Neural progenitor cell (in vitro differentiated cells): ENCODE measurements at places on chromosomes 13 and 19.

DNA sequence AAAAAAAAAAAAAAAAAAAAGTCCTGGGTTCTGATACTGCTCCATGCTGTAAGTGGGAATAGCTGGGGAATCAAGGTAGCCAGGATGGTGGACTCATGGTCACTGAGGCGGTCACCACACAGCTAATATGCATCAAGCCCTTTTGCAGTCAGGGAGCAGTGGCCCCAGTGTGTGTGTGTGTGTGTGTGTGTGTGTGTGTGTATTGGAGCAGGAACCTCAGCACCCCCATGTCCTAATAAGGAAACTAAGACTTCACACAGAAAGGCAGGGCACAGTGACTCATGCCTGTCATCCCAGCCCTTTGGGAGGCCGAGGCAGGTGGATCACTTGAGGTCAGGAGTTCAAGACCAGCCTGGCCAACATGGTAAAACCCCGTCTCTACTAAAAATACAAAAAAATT lies 12.0 kb downstream of the B3GNT3 start:
- no peak for DNase-seq

DNA sequence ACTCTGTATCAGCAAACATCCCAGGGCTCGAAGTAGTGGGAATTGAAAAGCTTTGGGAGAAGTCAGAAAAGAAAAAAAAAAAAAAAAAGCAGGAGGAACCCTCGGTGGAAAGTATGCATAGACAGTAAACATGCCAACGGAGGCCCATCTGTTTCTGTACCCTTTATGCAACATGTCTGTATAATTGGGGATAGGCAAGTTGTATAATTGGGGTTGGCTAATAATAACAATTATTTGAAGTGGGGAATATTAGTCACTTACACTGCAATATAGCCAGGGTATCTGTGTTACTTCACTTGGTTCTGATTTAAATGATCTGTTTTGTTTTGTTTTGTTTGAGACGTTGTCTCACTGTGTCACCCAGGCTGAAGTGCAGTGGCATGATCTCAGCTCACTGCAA lies 12.1 kb upstream of the IGFL4 start:
- no peak for DNase-seq

- DNase-seq = no peak
Observed at GRCh38 chr13:66780814-66781213, 449.3 kb downstream of the PCDH9 start.

DNA sequence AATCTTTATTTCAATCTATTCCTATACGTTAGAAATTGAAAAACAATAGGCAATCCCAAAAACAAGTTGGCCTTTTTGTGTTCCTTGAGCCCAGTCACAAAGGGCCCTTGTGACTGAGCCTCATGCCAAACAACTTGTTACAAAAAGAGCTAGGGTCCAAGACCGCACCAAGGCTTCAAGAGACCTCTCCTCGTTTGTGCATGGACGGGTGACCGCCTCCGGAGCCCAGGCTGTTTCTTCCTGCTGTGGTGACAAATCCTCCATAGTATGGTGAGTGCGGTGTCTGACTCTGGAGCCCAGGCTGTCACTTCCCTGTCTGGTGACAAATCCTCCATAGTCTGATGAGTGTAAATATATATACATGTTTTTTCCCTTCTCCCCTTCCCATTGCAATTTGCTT lies 63.7 kb downstream of the ZNF93 start:
- DNase-seq = no peak

GRCh38 chr19:49889687-49890348 lies 6.9 kb downstream of the IL4I1 start:
- peak; percentile 91 for DNase-seq

- DNase-seq = no peak
Observed at GRCh38 chr13:28128926-28129325, 9.4 kb upstream of the PAN3 start.

- no peak for DNase-seq
Observed at GRCh38 chr13:51283371-51283770, 56.1 kb upstream of the SERPINE3 start.

DNA sequence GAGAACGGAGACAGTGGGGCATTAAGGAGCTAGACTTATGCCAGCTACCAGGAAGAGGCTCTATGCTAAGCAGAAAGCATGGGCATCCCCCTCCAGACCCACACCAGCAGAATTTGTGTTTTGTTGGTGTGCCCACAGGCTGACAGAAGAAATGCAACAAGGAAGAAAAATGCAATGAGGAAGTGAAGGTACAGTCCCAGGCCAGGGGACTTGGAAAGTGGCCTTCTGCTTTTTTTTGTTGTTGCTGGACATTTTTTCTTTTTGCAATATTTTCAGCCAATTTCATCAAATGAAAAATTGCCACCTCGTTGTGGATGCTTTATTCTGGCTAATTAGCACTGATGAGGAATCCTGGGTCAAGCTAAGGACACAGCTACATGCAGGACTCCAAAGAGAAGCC lies 167.7 kb downstream of the TSHZ3 start:
- no peak for DNase-seq

- DNase-seq = no peak
Observed at GRCh38 chr13:25731536-25731935, 320.3 kb downstream of the SHISA2 start.

DNA sequence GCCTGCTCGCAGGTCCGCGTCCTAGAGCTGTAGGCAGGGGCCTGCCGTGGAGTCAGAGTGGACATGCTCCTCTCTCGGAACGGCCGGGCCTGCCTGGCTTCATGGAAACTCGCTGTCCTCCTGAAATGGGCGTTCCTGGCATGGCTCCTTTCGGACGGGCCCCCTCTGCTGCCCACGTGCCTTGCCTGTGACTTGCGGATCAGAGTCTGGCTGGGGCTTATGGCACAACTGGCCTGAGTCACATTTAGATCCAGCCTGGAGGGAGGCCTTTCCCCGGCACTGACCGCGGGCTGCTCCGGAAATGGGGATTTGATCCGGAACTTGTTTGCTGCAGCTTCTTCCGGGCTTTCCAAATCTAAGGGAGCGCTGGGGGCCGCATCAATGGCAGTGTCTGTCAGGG lies 28.1 kb downstream of the THSD1 start:
- DNase-seq = no peak

- peak; percentile 67 for DNase-seq
Observed at GRCh38 chr19:18167975-18168645, 5.5 kb upstream of the IFI30 start.

GRCh38 chr19:31015778-31016177 lies 333.5 kb downstream of the TSHZ3 start:
- no peak for DNase-seq

GRCh38 chr13:31045286-31046081 lies 113.0 kb downstream of the TEX26 start:
- DNase-seq = no peak

DNA sequence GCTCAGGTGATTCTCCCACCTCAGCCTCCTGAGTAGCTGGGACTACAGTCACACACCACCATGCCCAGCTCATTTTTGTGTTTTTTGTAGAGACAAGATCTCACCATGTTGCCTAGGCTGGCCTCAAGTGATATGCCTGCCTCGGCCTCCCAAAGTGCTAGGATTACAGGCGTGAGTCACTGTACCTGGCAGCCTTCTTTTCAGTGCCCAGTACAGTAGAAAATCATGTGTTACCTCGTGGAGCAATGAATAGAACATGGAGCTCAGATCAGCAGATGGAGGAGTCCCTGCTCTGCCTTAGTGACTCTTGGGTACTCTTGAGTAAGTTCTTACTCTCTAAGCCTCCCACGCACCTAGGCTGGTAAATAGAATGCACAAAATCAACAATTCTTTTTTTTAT lies 44.7 kb downstream of the THSD1 start:
- DNase-seq = no peak

- DNase-seq = no peak
Observed at GRCh38 chr13:33817513-33817900, 442 bp upstream of the RFC3 start.

DNA sequence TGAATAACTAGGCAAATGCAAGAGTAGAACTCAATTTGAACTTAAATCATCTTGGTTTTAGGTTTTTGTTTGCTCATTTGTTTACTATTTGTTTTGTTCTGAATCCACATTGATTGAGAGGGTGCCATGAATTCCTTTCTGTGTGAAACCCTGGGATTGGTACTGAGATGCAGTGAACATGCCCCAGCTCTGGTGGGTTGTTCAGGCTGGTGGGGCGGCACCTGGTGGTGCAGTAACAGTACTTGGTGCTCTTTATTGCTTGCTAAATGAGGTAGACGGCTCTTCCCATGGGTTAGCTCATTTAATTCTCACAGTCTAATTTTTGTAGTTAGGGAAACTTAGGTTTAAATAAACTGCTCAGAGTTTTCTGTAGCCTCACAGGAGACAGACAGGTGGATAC lies 48.4 kb downstream of the WASF3 start:
- peak; percentile 43 for DNase-seq

DNA sequence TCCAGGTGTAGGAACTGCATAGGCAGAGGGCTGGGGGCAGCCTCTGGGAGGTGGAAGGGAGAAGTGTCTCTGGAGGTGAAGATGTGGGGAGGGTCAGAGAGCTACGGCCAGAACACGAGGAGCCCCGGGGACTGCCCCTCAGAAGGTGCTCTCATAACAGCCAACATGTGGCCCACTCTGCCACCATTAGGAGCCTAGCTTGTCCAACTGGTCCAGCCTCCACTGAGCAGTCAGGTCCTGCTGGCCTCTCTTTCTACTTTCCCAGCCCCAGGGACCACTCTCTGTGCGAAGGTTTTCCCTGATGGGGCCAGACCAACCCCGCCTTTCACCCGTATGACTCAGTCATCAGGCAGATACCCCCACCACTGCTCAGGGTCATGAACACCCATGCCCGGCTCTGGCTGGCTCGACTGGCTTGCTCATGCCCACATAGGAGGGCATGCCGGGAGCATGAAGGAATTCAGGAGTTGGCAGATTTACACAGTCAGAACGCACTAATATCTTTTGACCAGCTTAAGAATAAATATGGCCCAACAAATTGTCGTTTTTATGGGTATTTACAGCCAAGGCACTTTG lies 37.5 kb upstream of the C19orf12 start:
- no peak for DNase-seq

- no peak for DNase-seq
Observed at GRCh38 chr19:10555610-10555973, 10.2 kb downstream of the KRI1 start.
